Sigmoid colon (tissue), 7 donors: ENCODE measurements at places on chromosomes 12 and 14. TPM values are rescaled to one million over a fixed set of nuclear protein-coding genes. Genes with fewer than 3 reads are reported as not detected.

DNA sequence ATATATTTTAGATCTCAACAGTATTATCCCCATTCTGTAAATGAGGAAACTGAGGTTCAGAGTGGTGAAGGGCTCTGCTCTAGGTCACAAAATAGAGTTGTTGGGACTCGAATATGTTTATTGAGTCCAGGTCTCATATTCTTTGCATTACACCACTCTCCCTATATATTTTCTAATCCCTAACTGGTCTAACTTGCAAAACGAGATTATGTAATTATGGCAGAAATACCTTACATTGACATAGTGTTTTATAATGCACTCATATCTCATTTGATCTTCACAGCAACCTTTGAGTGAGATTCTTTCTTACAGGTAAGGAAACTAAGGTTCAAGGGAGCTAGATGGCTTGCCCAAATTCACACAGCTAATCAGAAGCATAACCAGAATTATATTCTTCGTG, 106.9 kb upstream of the LRIG3 start:
- no peak overlapping the region for H3K27ac ChIP-seq
- no peak for DNase-seq
- H3K36me3 ChIP-seq, result no peaks in the 10 kb centered on the region
- no peak overlapping the region for H3K4me3 ChIP-seq
- H3K4me1 ChIP-seq, result no peaks in the 10 kb centered on the region

Gene KCNC2
- under 0.01 TPM for total RNA-seq

DNA sequence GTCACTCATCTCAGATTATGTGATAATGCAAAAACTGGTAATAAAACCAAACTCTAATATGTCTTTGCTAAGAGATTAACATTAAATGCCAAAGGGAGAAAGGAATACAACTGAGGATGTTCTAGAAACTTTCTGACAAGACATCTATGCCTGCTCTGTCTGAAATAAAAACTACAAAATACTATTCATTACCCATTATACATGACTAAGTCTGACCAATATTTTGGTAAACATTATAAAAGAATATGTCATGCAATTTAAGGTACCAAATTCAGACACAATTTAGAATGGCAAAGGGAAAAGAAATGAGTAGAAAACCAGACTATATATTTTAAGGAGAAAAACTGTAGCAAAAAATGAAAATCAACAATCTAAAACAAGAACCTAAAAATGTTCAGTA, 39.5 kb downstream of the UBR7 start:
- no peaks in the 10 kb centered on the region for H3K27me3 ChIP-seq
- peaks cover 96% of the 10 kb centered on the region for H3K36me3 ChIP-seq

DNA sequence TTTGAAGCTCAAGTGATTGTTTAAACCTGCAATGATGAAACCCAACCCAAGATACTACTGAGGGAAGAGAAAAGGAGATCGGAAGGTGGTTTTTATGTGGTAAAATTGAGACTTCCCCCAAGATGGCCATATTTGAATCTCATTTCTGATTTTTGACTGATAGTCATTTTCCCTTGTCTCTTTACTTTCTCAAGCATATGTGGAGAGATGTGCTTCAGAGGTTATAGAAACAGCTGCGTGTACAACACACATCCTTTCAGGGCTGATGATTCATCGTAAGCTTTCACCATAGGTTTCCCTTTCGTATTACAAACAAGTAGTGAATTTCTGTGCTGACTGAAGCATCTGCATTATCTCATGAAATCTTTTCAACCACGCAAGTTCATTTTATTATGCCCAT, 276.2 kb downstream of the EMP1 start:
- no peak overlapping the region for H3K27ac ChIP-seq
- H3K36me3 ChIP-seq, result no peaks in the 10 kb centered on the region
- no peak overlapping the region for H3K4me3 ChIP-seq
- no peak for DNase-seq

DNA sequence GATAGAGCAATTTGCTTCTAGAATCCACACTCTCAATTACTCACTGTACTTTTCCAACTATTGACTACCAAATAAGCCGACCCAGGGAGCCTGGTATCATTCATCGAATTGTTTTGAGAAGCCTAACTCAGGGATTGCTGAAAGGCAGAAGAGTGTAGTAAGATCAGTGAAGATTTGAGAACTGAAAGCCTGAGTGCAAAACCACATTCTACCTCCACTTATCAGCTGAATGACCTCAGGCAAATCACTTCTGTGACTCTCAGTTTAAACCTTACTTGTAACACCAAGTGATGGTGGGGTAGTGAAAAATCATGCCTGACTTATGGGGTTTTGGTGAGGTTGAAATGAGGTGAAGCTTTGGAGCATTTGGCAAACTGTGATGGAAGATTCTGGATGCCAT, 126.1 kb upstream of the MAX start:
- peaks cover 13% of the 10 kb centered on the region for H3K4me1 ChIP-seq
- DNase-seq, result no peak
- H3K4me3 ChIP-seq, result no peak overlapping the region
- H3K27me3 ChIP-seq, result no peaks in the 10 kb centered on the region

DNA sequence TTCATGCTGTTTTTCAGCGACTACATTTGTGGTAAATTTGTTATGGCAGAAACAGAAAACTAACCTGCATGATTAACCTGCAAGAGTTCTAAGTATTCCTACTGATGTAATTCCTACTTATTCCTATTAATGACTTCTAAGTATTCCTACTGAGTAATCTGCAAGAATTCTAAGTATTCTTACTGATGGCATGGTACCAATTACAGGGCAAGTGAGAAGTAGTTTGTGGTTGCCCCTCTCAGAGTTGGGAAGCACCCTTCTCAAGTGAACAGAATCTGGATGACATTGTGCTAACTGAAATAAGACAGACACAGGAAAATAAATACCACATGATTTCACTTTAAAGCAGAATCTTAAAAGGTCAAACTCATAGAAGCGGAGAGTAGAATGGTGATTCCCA, 100.9 kb upstream of the CPNE8 start:
- H3K27ac ChIP-seq, result no peak overlapping the region
- no peaks in the 10 kb centered on the region for H3K27me3 ChIP-seq
- no peaks in the 10 kb centered on the region for H3K4me1 ChIP-seq
- no peaks in the 10 kb centered on the region for H3K36me3 ChIP-seq

GRCh38 chr12:120529641-120530417, 871 bp upstream of the COQ5 start:
- H3K4me3 ChIP-seq, result peak overlapping the region; percentile 66
- peaks cover 9% of the 10 kb centered on the region for H3K4me1 ChIP-seq
- no peaks in the 10 kb centered on the region for H3K36me3 ChIP-seq
- no peak for DNase-seq
- H3K27me3 ChIP-seq, result no peaks in the 10 kb centered on the region

DNA sequence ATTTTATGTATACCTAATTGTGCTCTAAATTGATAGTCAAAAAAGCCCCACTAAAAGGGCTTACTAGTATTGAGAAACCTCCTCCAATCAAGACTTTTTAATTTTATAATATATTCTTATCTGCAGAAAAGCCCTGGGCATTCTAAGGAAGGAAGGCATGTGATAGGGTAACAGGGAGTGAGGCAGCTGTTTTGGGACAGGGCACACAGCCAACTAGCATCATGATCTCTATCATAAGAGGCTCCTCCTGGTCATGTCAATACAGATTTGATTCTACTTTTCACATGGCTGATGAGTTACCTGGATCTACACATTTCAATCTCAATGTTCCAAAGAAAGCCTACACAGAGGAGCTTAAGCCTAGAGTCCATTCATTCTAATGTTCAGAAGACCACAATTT, 9.1 kb downstream of the ADAM20 start:
- H3K27ac ChIP-seq, result no peak overlapping the region
- no peaks in the 10 kb centered on the region for H3K4me1 ChIP-seq
- no peak overlapping the region for H3K4me3 ChIP-seq
- no peaks in the 10 kb centered on the region for H3K27me3 ChIP-seq
- DNase-seq, result no peak
- no peaks in the 10 kb centered on the region for H3K36me3 ChIP-seq

- H3K27ac ChIP-seq, result peak overlapping the region; percentile 69
- no peak overlapping the region for H3K4me3 ChIP-seq
- no peak for DNase-seq
These were observed 72.8 kb downstream of the SLCO1B3 start for GRCh38 chr12:20883288-20883687.

GRCh38 chr12:78938341-78939084, 73.9 kb downstream of the SYT1 start:
- H3K27me3 ChIP-seq, result no peaks in the 10 kb centered on the region
- H3K4me3 ChIP-seq, result no peak overlapping the region
- H3K27ac ChIP-seq, result no peak overlapping the region
- no peaks in the 10 kb centered on the region for H3K4me1 ChIP-seq

Gene DNM1L
- 77.2 TPM for total RNA-seq

- no peak for DNase-seq
- H3K4me3 ChIP-seq, result no peak overlapping the region
- H3K27ac ChIP-seq, result no peak overlapping the region
- no peaks in the 10 kb centered on the region for H3K36me3 ChIP-seq
- no peaks in the 10 kb centered on the region for H3K27me3 ChIP-seq
- no peaks in the 10 kb centered on the region for H3K4me1 ChIP-seq
These were observed 9.8 kb upstream of the IQSEC3 start for GRCh38 chr12:56683-57346.

GRCh38 chr14:61130512-61131260, 149.6 kb downstream of the SLC38A6 start:
- no peaks in the 10 kb centered on the region for H3K4me1 ChIP-seq
- H3K4me3 ChIP-seq, result no peak overlapping the region
- H3K27ac ChIP-seq, result no peak overlapping the region
- no peaks in the 10 kb centered on the region for H3K27me3 ChIP-seq
- no peak for DNase-seq

DNA sequence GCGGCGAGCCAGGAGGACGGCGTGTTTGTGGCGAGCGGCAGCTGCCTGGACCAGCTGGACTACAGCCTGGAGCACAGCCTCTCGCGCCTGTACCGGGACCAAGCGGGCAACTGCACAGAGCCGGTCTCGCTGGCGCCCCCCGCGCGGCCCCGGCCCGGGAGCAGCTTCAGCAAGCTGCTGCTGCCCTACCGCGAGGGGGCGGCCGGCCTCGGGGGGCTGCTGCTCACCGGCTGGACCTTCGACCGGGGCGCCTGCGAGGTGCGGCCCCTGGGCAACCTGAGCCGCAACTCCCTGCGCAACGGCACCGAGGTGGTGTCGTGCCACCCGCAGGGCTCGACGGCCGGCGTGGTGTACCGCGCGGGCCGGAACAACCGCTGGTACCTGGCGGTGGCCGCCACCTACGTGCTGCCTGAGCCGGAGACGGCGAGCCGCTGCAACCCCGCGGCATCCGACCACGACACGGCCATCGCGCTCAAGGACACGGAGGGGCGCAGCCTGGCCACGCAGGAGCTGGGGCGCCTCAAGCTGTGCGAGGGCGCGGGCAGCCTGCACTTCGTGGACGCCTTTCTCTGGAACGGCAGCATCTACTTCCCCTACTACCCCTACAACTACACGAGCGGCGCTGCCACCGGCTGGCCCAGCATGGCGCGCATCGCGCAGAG, 873 bp downstream of the PLXNC1 start:
- no peak for DNase-seq
- H3K27me3 ChIP-seq, result peaks cover 15% of the 10 kb centered on the region
- H3K36me3 ChIP-seq, result no peaks in the 10 kb centered on the region

DNA sequence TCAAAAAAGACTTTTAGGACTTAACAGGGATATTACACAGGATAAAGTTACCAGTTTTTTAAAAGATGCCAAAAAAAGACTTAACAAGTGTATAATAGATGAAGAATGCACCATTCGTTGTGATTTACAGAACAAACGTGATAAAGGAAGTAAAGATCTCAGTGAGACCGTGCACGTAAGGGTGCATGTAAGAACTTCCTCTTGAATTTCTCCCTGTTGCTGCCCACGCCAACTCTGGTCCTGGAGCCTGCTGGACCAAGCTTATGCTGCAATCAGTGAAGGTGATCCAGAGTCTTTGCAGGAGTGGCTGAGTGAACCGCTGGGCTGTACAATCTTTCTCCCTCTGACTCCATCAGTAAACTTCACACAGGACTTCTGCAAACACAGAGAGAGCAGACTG, 593.7 kb downstream of the TMEM121 start:
- no peak overlapping the region for H3K4me3 ChIP-seq
- no peaks in the 10 kb centered on the region for H3K4me1 ChIP-seq
- H3K27me3 ChIP-seq, result peaks cover 14% of the 10 kb centered on the region
- H3K36me3 ChIP-seq, result no peaks in the 10 kb centered on the region
- H3K27ac ChIP-seq, result no peak overlapping the region
- DNase-seq, result no peak

DNA sequence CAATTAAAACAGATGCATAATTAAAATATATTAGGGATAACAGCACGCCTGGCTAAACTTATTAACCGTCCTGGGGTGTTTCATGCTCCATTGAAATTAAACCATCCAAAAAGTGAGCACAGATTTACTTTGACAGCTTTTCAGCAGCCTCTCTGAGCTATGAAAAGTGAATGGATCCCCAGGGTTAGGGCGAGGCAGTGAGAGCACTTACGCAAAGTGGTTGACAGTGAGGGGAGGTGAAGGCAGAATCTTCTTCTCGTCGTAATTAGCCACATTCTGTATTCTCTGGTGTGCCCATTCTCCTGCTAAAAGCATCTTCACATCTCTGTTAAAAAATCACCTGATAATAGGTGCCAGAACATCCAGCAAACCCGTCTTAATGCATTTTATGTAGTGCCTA, 1.9 kb downstream of the TMTC2 start:
- peak overlapping the region; percentile 92 for H3K4me3 ChIP-seq
- no peaks in the 10 kb centered on the region for H3K36me3 ChIP-seq
- H3K4me1 ChIP-seq, result no peaks in the 10 kb centered on the region

GRCh38 chr12:124031058-124031457, 58.0 kb downstream of the ZNF664 start:
- no peak overlapping the region for H3K4me3 ChIP-seq
- H3K36me3 ChIP-seq, result no peaks in the 10 kb centered on the region
- no peak for DNase-seq
- H3K4me1 ChIP-seq, result no peaks in the 10 kb centered on the region
- H3K27ac ChIP-seq, result no peak overlapping the region

DNA sequence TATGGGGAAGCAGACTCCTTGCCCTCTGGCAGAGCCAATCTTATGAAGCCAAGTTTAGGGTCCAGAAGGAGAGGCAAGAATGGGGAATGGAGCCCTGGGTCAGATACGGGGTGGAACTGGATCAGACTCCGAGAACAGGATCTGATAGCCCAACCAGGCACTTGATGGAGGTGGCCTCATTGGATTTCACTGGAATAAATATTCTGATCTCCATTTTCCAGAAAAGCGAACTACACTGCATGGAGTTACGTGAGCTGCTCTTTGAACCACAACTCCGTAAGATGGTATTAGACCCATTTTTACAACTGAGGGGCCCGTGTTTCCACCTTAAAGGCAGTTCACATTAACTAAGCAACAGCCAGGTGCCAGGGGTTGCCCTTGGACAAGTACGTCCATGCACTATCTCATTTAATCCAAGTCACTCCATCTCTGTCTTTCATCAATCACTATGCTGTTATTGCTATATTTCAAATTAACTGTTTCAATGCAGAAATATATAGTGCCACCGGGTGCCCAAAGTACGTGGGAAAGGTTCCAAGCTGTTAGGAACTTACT, 155.2 kb downstream of the BCL11B start:
- peaks cover 20% of the 10 kb centered on the region for H3K27me3 ChIP-seq
- no peaks in the 10 kb centered on the region for H3K36me3 ChIP-seq
- no peaks in the 10 kb centered on the region for H3K4me1 ChIP-seq
- no peak for DNase-seq
- H3K27ac ChIP-seq, result no peak overlapping the region
